NCI-H2171 treated with DMSO at 0.1 percent for 48 hours (cell line): ENCODE measurements at places on chromosomes 1 and 21.

DNA sequence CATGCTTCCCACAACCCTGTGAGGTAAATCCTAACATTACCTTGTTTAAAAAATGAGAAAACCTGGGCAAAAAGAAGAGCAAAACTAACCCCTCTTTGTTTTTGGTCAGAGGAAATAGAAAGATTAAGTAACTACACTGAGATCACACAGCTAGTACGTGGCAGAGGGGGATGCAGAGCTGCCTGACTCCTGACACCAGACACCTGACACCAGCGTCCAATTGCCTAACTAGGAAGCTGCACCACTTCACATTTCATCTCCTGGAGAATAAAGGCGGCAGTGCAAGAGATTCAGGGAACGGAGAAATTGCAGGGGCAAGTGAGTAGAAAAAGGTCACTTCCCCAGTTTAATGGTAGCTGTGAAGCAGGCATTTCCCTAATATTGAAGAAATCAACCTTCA lies 229.3 kb upstream of the PTBP2 start:
- peak; percentile 87 for DNase-seq

- no peak for DNase-seq
These were observed 1.7 kb upstream of the RASAL2 start for GRCh38 chr1:178091986-178092745.

GRCh38 chr21:36355868-36356267 lies 29.3 kb upstream of the CHAF1B start:
- no peak for DNase-seq

DNA sequence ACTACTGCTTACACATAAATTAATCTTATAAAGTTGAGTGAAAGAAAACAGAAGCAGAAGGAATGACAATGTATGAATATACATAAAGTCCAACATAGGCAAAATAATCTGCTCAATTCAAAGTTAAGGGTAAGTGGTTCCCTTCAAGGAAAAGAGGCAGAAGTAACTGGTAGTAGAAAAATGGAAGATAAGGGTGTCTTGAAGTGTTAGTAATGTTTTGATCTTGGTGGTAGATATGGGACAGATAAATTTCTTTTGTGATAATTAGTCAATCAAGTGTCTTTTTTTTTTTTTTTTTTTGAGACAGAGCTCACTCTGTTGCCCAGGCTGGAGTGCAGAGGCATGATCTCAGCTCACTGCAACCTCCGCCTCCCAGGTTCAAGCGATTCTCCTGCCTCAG lies 12.7 kb downstream of the USP48 start:
- DNase-seq = no peak

- DNase-seq = no peak
These were observed 21.7 kb upstream of the SLC19A2 start for GRCh38 chr1:169507413-169507812.

DNA sequence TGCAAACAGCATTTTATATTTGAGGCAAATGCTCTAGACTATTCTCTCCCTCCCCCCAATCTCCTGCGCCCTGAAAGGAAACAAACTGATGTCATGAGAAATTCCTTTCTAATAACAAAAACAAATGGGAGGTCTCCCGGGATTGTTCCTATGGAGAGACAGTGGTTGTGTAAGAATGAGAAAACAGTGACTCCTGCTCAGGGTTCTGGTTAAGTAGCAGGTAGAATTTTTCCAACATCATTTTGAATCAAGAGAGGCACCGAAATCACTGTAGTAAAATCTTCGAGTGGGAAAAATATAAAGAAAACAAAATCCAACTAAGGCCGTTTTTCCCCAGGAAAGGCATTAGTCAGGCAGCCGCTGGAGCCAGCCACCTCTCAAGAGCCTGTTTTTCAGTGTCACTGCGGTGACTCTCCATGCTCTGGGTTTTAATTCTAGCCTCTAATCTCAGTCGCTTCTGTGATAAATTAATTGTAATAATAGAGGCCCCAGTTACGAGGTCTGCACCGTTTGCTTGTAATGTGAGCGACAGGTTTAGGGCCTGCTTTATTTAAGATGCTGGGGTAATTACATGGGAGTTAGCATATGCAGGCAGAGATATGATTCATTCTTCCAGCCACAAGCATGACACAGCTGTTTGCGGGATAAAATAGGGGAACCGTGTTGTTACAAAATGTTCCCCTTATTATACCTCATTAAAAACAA lies 80.3 kb downstream of the RNF220 start:
- peak; percentile 40 for DNase-seq

- no peak for DNase-seq
These were observed 31.0 kb upstream of the MAN1A2 start for GRCh38 chr1:117336088-117336817.

GRCh38 chr1:207282058-207282457 lies 39.4 kb upstream of the CD55 start:
- no peak for DNase-seq

DNA sequence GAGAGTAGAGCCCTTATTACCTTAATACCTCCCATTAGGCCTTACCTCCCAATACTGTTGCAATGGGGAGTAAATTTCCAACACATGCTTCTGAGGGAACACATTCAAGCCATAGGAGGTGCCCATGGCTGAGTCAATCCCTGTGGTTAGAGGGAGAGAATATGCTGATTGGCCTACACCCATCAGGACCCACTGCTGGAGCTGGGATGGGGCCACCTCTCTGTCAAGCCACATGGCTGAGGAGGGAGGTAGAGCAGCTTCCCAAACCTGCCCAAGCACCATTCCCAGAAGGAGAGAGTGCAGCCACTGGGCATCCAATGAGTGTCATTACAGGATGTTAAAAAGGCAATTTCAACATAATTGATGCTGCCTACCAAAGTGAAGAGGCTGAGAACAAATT lies 228.1 kb downstream of the C1orf94 start:
- DNase-seq = no peak

DNA sequence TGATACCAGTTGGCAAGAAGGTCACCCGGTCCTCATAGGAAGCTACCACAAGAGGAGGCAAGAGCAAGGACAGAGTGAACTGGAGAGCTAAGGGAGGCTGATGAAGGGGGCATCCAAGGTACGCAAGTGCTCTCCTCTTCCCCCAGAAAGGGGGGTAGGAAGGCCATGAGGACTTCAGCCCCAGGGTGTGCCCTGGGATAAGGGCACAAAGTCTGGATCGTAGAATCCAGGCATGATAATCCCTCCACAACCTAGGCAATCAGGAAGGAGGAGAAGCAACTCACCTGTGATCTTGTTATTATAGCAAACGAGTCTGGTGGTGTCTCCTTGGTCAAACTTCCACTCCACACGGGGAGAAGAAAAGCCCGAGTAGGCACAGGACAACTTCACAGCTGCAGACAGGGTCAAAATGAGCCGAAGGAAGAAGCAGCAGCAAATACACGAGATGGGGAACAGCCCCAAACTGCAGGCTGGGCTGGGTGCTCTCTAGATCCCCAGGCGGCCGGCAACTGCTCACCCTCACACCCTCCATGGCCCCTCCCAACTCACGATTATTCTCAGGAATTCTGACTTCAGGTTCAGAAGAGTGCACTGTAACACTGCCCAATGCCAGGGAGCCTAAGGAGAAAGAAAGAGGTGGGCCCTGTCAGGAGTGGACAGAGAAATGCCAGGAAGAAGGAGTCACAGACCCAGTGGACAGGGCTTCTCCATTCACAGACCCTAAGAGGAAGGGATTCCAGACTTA lies 20.0 kb downstream of the F11R start:
- DNase-seq = no peak

GRCh38 chr1:9724706-9725476 lies 73.4 kb downstream of the PIK3CD start:
- peak; percentile 46 for DNase-seq

DNA sequence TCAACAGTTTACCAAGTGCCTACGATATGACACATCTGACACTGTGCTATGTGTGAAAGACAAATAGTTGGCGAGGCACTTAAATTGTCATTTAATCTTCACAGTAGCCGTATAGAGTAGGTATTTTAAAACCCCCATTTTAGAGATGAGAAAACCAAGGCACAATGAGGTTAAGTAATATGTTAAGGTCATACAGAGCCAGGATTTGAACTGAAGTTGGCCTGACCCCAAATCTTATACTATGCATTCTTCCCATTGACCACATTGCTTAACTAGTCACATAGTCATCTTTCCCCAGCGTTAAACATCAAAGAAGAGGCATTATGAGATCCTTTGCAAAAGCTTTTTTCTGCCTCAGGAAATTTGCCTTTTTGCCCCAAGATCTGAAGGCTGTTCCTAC lies 3.9 kb downstream of the INKA2 start:
- no peak for DNase-seq

DNA sequence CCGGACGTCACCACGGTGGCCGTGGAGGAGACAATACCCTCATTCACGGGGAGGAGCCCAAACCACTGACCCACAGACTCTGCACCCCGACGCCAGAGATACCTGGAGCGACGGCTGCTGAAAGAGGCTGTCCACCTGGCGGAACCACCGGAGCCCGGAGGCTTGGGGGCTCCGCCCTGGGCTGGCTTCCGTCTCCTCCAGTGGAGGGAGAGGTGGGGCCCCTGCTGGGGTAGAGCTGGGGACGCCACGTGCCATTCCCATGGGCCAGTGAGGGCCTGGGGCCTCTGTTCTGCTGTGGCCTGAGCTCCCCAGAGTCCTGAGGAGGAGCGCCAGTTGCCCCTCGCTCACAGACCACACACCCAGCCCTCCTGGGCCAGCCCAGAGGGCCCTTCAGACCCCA lies 7.0 kb downstream of the TNFRSF14 start:
- no peak for DNase-seq

- no peak for DNase-seq
These were observed 86.4 kb downstream of the PAX7 start for GRCh38 chr1:18716785-18717678.

DNA sequence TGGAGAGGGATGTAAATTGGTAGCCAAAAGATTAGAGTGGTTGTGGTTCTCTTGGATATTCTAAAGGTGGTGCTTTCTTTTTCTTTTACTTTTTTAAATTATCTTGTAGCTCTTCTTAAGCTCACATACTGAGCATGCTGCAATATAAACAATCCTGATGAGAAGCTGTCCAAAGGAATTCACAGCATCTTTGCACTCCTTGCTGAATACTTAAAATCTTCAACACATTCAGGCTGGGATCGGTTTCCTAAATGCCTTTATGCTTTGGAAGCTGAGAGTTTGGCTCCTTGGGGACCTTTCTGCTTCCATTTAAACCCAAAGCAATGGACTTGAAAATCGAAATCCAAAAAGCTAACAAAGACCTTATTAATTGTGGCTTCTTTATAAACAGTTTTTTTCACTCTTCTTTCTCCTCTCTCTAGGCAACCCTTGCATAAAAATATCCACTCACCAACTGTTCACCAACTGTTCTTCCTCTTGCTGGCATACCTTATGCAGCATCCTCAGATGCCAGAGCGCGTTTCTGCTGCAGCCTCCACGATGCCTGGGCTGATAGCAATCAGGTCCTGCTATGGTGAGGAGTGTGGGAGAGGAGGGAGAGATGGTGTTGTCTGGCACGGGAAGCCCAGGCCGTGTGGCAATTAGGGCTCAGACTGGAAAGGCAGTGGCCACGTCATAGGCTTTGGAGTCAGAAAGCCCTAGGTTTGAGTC lies 535.8 kb upstream of the DAB1 start:
- peak; percentile 72 for DNase-seq

GRCh38 chr1:210129759-210130158 lies 102.8 kb upstream of the SERTAD4 start:
- DNase-seq = no peak

DNA sequence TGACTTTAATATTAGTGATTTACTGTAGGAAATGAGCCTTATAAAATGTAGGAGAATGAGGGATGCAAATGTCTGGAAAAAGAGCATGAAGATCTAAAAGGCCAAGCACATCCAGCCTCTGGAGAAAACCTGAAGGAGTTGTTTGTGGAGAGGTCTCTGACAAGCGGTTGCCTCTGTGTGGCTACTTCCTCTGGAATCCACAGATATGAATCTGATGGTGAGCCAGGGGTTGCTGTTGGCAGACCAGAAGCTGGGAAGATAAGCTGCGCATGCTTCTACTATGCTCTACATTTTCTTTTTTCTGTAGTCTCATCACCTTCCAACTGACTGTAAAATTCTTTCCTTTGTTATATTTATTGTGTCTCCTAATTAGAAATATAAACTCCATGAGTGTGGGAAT lies 248.6 kb downstream of the OLFM3 start:
- no peak for DNase-seq

GRCh38 chr1:19903621-19904020 lies 19.8 kb downstream of the PLA2G2E start:
- no peak for DNase-seq

- no peak for DNase-seq
These were observed 170.8 kb downstream of the GALNT2 start for GRCh38 chr1:230237805-230238204.

GRCh38 chr1:81703391-81703755 lies 97.4 kb upstream of the ADGRL2 start:
- no peak for DNase-seq

DNA sequence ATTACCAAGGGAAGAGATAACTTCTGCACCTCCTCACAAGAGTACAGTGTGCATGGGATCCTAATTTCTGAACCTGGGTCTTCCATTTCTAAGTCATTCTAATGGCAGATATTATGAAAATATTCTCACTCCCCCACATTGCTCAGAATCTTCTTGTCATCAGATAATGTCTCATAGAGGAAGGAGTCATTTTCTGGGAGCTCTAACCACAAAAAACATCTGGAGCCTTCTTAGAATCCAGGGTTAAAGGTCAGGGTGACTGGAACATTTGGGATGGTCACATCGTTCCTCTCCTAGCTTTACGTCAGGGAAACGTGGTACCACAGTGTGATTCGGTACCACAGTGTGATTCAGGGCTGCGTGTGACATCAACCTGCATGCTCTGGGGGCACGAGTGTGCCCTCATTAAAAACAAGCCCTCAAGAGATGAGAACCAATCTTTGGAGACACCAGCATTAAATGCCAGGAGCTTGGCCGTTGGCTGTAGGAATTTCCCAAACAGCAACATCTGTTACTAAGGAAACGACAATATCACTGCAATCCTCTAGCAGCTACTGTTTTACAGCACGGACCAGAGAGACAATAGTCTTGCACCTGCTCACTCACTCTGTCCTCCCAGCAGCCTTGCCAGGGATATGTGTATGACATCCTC lies 179.1 kb downstream of the PSMG1 start:
- DNase-seq = no peak

- DNase-seq = no peak
These were observed 1038.1 kb upstream of the ADGRL4 start for GRCh38 chr1:80044662-80045061.

- peak; percentile 26 for DNase-seq
These were observed 5.9 kb upstream of the CTRC start for GRCh38 chr1:15432324-15432723.

GRCh38 chr1:87706779-87707228 lies 378.1 kb downstream of the LMO4 start:
- DNase-seq = no peak

- DNase-seq = no peak
These were observed 19.6 kb downstream of the UBR4 start for GRCh38 chr1:19190468-19190867.
